Neural progenitor cell (in vitro differentiated cells): ENCODE measurements at places on chromosomes 12 and 14. TPM values are rescaled to one million over a fixed set of nuclear protein-coding genes. Genes with fewer than 3 reads are reported as not detected.

Gene PAX9
- not detected in 2 replicates for total RNA-seq

Gene SERPINA5
- 3.1 and 3.5 TPM in 2 replicates for total RNA-seq

Gene FBXO21
- total RNA-seq = 69.3 and 114 TPM in 2 replicates

Gene JKAMP
- 134 and 182 TPM in 2 replicates for total RNA-seq

Gene NOS1
- 0.11 and 0.19 TPM in 2 replicates for total RNA-seq

Gene KRT7
- total RNA-seq = 3.2 TPM in 1 of 2 replicates, not detected in the other

Gene MYRFL
- total RNA-seq = 0.37 TPM in 1 of 2 replicates, not detected in the other

DNA sequence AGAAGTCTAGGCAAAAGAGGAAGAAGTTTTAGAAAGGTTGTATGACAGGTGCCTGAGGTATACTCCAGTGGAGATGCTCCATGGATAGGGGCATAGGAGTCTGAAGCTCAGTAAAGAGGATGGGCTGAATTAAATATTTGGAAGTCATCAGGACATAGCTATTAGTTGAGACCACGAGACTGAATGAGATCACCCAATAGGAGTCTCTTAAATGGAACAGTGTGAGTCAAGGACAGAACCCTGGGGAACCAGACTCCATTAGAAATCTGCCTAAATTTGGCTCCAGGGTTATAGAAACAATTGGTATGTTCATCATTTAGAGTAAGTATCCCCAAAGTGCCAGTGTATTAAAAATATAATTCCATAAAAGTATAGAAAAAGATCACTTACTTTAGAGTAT lies 172.6 kb downstream of the PRKCH start:
- no peak for DNase-seq

DNA sequence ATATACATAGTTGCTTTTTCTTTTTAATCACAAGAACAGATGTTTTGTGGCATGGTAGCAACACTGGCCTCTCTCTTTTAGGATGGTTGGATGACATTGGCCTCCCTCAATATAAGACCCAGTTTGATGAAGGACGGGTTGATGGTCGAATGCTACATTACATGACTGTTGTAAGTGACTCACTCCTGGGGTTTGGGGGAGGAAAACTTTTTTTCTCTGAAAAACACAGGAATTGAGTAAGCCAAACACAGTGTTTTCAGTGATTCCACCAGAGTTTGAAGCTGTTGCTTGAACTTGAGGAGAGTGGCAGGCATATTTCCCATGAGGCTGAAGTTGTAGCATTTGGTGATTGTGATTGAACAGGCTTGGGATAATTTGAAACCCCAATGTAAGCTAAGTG lies 13.7 kb upstream of the REP15 start:
- no peak for DNase-seq

DNA sequence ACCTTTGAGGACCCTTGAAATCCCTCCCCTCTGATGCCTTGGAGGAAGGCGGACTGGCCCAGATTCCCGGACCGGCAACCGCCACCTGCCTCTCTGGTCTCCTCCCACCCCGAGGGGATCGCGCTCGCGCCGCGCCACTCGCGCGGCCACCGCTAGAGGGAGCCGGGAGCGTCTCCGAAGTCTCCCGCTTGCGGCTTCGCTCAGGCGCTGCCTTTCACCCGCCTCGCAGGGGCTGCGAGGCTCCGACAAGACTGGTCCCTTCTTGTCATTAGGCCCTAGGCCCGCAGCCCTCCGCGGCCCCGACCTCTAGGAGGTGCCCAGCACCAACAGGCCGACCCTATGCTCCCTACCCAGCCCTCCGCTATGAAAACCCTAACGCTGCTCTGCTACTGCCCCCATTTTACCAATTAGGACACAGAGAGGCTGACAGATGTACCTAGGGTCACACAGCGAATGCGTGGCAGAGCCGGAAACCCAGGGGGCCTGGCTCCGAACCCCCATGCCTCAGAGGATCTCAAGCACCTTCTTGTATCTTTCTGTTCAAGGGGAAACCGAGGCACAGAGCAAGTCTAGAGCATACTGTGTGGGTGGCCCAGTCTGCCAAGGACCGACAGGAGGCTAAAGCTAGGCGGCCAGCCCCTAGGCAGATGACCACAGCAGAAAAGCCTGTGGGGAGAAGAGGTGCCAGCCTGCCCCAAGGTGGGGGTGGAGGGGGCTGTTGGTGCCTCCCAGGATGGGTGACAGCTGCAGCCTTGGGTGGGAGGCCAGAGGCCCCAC lies 21.4 kb upstream of the VSX2 start:
- DNase-seq = peak; percentile 91

- no peak for DNase-seq
Measured at GRCh38 chr14:29037411-29037810, 270.8 kb downstream of the FOXG1 start.

DNA sequence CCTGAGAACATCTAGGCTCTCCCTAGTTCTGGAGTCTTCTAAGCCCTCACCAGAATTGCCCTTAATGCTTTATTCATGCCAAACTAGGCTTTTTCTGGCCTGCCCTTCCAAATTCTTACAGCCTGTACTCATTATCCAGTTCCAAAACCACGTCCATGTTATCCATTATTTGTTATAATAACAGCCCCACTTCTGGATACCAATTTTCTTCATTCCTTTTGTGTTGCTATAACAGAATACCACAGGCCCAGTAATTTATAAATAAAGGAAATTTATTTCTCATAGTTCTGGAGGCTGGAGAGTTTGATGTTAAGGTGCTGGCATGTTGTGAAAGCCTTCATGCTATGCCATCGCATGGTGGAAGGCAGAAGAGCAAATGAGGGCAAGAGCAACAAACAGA lies 68.0 kb upstream of the AMIGO2 start:
- DNase-seq = no peak

DNA sequence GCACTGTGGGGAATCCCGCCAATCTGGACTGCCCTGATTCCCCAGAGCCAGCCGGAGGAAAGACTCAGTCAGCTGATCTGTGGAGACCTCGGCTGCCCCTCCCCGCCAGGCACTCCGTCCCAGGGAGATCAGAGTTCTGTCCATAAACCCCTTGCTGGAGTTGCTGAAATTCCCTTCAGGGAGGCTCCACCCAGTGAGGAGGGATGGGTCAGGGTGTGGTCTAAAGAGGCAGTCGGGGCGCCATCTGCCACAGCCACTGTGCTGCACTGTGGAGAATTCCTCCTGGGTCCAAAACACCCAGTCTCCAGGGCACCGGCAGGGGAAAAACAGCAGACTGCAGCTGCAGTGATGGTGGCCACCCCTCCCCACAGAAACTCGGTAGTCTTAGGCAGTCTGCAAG lies 1922.3 kb upstream of the FLRT2 start:
- DNase-seq = no peak

- DNase-seq = no peak
Measured at GRCh38 chr14:102731101-102731870, 46.0 kb upstream of the TRAF3 start.

DNA sequence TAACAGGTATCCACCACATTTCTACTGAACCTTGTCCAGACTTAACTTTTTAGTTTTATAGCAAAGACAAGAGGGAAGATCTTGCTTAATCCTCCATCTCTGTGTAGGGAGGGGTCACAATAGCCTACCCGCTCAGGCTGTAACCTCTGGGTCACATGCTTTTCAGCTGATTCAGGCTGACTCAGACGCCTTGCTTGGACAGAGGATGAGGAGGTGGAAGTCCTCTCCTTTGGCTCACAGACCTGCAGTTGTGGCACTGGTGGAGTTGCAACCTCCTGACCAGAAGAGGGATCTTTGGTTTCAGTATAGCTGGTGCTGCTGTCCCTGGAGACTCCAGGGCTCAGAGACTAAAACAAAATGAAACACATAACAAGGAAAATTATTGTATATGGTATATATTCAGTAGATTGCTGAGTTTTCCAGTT lies 16.2 kb downstream of the ACIN1 start:
- no peak for DNase-seq

DNA sequence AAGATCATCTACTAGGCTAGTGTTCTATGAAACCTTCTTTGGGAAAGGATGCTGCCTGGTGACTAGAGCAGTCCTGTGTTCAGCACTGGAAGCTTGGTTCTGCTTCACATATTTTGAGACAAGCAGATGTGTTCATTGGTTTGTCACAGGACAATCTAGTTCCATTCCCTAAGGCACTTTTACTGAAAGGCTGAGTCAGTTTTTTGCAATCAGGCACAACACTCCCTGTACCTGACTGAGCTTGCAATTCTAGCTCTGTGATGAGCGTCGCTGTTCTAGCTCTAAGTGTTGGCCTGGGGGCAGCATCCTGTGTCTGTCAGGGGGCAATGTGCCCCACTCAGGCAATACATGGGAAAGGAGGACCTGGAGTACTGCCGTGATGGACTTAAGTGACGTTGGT lies 144.4 kb downstream of the CAND1 start:
- DNase-seq = no peak

- DNase-seq = peak; percentile 66
Measured at GRCh38 chr14:25537846-25538455, 488.0 kb upstream of the STXBP6 start.

DNA sequence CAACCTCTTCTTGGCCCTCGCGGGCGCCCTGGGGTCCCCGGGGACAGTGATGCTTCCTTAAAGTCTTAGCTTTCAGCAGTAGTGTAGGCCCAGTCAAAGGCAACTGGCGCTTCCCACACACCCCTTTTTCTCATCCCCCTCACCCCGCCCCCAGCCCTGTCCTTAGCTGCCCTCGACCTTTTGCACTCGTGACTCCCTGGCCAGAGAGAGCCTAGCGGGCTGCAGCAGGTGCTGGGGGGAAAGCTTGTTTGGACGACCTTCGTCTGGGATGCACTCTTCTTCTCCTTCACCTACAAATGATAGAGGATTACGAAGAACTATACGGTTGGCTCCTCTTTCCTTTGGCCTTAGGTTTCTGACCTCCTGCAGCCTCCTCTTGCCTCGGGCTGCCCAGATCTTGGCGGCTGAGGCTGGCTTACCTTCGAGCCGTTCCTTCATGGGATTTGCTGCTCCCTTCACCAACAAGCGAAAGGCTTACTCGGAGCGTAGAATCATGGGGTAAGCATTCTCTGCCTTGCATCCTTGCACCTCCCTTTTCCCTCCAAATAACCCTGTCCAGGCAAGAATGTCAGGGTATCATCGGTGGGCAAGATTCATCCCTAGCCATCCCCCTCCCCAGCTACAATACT lies 815 bp downstream of the COQ10A start:
- DNase-seq = peak; percentile 57

GRCh38 chr12:47808574-47809365 lies 10.9 kb downstream of the HDAC7 start:
- DNase-seq = peak; percentile 20

GRCh38 chr14:51603495-51603894 lies 48.2 kb upstream of the FRMD6 start:
- DNase-seq = no peak

- no peak for DNase-seq
Measured at GRCh38 chr12:18502422-18502968, 235.3 kb downstream of the PLCZ1 start.
